ENCODE measurements at places on chromosomes 7 and 10.
A peak's percentile ranks its signal among the peaks of the same experiment; 100 is the strongest.

- no peak for DNase-seq
These were observed 7.0 kb upstream of the TMEM243 start for GRCh38 chr7:87226495-87226894.

DNA sequence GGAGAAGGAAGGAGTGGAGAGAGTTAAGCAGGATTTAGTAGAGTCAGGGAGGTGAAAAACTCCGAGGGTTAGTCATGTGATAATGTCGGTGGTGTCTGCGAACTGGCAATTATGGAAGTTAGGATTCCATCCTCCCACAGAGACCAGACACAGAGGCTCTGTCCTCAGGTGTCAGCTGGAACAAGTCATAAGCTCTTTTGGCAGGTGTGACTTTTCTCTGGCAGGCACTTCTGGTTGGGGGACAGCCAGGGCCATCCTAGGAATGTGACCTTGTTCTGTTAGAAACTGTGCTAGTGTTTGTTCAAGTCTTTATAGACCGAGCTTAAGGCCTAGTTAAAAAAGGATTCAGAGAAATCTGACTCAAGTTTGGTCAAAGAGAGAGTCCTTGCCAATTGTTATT is 371.0 kb downstream of the DPP6 start:
- DNase-seq, result no peak

DNA sequence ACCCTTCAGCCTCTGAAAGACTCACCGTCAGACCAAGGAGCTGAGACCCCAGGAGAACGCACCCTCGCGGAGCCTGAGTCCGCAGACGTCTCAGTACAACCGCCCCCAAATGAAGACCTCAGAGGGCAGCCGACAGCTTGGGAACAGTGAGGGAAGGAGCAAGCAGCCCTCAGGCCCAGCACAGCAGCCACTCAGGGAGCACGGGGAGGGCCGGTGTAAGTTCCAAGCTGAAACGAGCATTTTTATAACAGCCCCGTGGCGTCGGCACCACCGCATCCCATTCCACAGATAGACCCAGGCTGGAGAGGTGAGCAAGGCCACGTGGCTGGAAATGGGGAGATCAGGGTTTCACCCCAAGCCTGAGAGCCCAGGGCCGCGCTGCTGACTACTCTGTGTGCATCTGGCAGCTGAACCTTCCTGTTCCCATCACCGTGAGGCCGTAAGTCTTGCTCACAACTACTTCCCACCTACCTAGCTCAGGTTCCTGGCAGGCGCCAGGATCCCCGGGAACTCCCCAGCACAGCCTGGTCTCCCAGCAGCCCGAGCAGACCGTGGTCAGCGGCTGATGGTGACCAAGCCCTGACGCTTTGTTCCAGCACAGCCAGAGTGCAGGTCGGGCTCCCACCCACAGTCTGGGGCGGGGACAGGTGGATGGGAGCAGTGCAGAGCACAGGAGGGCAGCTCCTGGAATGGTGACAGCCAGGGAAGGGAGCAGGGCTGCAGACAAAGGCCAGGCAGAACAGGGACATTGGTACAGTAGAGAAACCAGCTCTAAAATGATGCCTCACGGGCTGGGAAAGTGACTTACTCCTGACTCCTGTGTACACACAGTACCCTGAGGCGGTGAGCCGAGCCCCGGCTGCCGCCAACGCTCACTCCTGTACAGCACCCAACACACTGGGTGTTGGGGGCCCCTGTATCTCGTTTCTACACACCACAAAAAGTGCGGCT is 6.1 kb upstream of the NOM1 start:
- DNase-seq, result no peak

GRCh38 chr10:75042292-75042974 is 69.0 kb upstream of the SAMD8 start:
- no peak for DNase-seq

DNA sequence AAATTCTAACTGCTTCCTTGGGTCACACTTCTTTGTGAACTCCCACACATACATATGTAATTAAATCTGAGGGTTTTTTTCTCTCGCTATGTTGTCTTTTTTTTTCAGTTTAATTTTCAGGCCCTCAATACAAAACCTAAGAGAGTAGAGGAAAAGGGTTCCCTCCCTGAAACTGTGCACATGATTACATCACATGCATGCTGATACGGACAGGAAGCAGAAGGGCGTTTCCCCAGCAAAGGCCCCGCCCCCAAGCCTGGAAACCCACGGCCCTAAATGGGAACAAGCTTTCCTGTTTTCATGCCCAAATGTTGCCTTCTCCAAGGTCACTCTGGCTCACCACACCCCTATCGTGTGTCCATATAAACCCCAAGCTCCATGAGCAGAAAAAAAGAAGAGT is 115.4 kb downstream of the TEX36 start:
- DNase-seq, result no peak

GRCh38 chr7:29607889-29608288 is 44.3 kb downstream of the PRR15 start:
- DNase-seq, result no peak

DNA sequence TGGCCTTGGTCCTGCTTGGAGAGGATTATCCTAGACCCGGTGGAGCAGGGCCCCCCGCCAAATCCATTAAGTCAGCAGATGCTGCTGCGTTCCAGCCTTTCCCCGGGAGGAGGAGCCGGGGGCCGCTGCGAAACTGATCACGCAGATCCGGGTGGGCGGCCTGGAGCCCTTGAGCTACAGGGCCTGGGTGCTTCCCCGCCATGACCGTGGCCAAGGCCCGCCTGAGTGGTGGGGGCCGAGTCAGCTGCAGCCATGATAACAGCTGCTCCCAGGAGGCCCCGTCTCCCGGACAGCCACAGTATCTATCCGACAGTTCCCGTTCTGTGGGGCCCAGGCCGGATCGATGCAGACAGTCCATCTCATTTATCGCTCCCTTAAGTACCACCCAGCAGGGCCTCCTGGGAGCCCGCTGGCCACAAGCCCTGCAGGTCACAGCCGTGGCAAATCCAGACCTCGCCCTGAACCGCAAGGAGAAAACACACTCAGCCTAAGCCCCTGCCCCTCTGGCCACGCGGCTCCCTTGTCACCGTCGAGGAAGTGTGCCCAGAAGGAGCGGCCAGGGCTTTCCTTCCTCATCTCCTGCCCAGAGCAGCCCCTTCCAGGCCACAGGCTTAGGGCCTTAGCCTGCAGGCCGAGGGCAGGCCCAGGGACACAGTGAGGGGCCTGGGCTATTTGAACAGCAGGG is 34.4 kb upstream of the SLC29A4 start:
- peak; percentile 75 for DNase-seq

- no peak for DNase-seq
These were observed 155.2 kb upstream of the INSYN2A start for GRCh38 chr10:127351542-127351941.

DNA sequence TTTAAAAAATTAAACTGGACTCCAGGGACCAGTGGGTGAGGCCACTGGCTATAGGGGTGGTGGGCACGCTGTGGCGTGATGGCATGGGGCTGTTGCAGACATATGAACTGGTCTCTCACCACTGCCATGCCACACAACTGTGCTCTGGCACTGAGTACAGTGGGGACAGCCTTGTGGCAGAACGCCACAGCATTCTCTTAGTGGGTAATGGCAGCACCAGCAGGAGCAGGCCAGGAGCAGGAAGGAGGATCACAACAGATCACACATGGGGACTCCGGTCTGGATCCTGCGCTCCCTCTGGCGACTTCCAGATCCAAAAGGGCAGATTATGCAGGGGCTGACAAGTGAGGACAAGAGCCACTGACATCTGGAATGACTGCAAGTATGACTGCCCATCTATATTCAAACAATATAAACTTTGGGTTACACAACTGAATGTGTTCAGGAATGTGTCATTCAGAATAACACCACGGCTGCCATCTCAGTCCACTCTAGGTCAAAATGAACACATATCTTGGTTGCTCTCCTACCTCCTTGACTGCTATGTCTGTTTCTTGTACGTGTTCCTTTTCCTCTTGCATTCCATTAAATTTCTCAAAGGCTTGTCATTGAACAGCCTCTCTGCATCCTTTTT is 176.0 kb downstream of the KMT2E start:
- DNase-seq, result no peak

GRCh38 chr10:122165484-122166276 is 105.4 kb upstream of the BTBD16 start:
- no peak for DNase-seq

GRCh38 chr10:95237376-95238170 is 43.5 kb downstream of the ACSM6 start:
- no peak for DNase-seq
